ENCODE measurements at places on chromosomes 1 and 21.
A peak's percentile ranks its signal among the peaks of the same experiment; 100 is the strongest.

DNA sequence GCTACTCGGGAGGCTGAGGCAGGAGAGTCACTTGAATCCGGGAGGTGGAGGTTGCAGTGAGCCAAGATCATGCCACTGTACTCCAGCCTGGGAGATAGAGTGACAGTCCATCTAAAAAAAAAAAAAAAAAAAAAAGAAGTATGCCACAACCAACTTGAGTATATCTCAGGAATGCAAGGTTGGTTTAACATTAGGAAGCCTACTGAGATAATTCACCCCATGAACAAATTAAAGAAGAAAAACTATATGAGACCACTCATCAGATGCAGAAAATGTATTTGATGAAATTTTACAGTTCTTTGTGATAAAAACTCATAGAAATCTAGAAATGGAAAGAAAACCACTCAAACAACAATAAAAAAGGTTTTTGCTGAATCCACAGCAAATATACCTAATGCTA, 373.8 kb downstream of the LMO4 start:
- no peak for DNase-seq

GRCh38 chr1:81151206-81151605, 649.5 kb upstream of the ADGRL2 start:
- DNase-seq: no peak

- no peak for DNase-seq
These were observed 47.2 kb upstream of the PRMT6 start for GRCh38 chr1:107009281-107009680.

GRCh38 chr1:50553921-50554320, 130.7 kb upstream of the DMRTA2 start:
- DNase-seq: no peak

GRCh38 chr1:13549521-13549920, 34.1 kb upstream of the PDPN start:
- DNase-seq: no peak

DNA sequence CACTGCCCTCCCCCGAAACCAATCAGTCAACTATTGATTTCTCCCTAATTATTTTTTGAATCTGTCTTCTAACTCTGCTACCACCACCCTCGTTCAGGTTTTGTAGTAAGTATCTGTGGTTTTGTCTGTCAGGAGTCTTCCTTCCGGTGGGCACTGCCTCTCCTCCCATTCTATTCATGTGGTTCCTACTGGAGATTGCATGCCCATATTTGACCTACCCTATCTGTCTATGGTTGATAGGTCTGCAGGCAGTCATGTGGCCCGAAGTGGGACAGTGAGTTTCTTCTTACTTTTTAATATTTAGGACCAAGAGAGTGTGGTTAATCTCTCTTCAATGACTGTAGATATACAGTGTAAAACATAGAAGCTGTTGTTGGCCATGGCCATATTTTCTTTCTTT, 17.8 kb upstream of the MAST2 start:
- peak; percentile 15 for DNase-seq

- DNase-seq: no peak
These were observed 85.3 kb downstream of the SEC16B start for GRCh38 chr1:177884479-177885021.

- DNase-seq: no peak
These were observed 2.8 kb downstream of the ABCG1 start for GRCh38 chr21:42221581-42222345.

DNA sequence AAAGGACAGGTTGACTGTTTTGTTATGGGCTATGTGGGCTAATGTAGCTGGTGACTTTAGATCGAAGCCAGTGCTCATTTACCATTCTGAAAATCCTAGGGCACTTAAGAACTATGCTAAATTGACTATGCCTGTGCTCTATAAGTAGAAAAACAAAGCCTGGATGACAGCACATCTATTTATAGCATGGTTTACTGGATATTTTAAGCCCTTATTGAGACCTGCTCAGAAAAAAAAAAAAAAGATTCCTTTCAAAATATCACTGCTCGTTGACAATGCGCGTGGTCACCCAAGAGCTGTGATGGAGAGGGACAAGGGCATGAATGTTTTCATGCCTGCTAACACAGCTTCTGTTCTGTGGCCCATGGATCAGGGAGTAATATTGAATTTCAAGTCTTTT, 48.1 kb downstream of the CAMSAP2 start:
- DNase-seq: no peak

GRCh38 chr1:3626025-3626424, 1.2 kb downstream of the TPRG1L start:
- no peak for DNase-seq

GRCh38 chr1:223824712-223825111, 21.0 kb downstream of the TP53BP2 start:
- DNase-seq: no peak

DNA sequence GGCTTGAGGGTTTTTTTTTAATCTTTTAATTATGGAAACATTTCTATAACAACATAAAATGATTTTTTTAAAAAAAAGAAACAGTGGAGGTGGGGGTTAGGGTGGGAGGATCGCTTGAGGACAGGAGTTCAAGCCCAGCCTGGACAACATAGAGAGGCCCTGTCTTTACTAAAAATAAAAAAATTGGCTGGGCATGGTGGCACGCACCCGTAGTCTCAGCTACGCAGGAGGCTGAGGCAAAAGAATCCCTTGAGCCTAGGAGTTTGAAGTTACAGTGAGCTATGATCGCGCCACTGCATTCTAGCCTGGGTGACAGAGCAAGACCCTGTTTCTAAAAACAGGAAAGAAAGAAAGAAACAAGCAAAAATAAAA, 32.2 kb upstream of the RNF11 start:
- no peak for DNase-seq

DNA sequence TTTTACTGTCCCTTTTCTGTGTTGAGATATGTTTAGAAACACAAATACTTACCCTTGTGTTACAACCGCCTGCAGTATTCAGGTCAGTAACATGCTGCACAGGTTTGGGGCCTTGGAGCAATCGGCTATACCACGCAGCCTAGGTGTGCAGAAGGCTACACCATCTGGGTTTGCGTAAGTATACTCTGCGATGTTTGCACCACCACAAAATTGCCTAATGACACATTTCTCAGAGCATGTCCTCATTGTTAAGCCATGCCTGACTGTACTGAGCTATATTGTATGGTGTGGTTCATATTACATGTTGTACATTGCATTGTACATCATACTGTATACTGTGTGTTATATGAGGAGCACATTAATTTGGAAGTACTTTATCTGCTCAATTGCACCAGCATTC, 247.4 kb downstream of the RHOU start:
- no peak for DNase-seq

GRCh38 chr1:8152731-8153702, 126.9 kb upstream of the ERRFI1 start:
- DNase-seq: peak; percentile 21
